Progenitor cell of endocrine pancreas (in vitro differentiated cells): ENCODE measurements at places on chromosomes 7 and 10.

GRCh38 chr7:1698951-1699350 lies 28.9 kb downstream of the ELFN1 start:
- H3K36me3 ChIP-seq: peaks cover 24% of the 10 kb centered on the region
- H3K4me1 ChIP-seq: no peaks in the 10 kb centered on the region
- no peak overlapping the region for H3K27ac ChIP-seq
- H3K4me3 ChIP-seq: no peak overlapping the region
- no peak for DNase-seq
- peaks cover 5% of the 10 kb centered on the region for H3K27me3 ChIP-seq

DNA sequence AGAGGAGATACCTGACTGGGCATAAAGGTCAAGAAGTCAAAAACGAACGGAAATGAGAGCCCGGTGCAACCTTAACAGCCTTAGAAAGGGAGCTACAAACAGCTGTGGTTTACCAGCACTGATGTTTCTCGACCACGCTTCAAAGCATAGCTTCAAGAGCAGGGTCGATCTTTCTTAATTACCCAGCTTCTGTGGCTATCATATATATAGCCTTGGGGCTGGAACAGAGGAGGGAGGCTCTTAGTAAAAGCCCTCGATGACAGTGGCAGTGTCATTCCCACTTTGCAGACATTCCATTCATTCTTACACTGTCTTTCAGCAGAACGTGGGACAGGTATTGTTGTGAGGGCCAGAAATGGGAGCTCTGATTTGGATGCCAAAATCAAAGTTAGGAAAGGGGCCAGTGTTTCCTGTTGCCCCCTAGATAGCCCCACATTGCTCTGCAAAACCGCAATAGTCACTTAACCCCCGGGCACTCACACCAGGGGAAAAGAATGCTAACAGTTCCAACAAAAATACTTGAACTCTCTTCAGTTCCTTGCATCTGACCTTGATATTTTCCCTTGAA lies 141.5 kb downstream of the MTPAP start:
- H3K27me3 ChIP-seq: no peaks in the 10 kb centered on the region
- H3K27ac ChIP-seq: no peak overlapping the region
- peaks cover 1% of the 10 kb centered on the region for H3K36me3 ChIP-seq
- no peak for DNase-seq

GRCh38 chr10:21514129-21514817 lies 11.2 kb downstream of the SKIDA1 start:
- H3K27me3 ChIP-seq: no peaks in the 10 kb centered on the region
- no peaks in the 10 kb centered on the region for H3K36me3 ChIP-seq
- DNase-seq: no peak
- H3K4me1 ChIP-seq: peaks cover 67% of the 10 kb centered on the region

DNA sequence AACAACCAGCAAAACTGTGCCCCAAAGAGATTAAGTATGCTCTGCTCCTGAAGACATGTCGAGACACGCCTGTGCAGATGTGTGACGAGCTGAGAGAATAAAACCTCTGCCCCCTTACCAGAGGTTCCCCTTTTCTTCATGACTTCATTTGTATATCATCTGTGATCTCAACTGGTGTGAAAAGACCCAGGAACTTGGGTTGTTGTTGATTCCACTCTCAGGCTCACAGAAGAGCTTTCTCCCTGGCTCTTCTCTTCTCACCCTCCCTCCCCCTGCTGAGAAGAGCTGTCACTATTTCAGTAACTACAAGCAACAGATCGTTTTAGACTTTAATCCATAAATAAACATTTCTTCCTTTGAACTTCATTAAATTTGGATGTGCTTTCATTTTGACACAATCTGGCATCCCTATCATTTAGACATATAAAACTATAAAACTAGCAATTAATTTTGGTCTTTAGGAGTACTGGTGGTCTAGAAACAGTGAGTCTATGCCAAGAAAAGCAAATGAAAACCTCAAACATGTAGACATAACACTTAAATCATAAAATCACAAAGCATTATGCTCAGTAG lies 179.3 kb upstream of the FZD8 start:
- no peak for DNase-seq
- no peak overlapping the region for H3K27ac ChIP-seq
- H3K27me3 ChIP-seq: no peaks in the 10 kb centered on the region
- peaks cover 2% of the 10 kb centered on the region for H3K4me1 ChIP-seq
- no peaks in the 10 kb centered on the region for H3K36me3 ChIP-seq

DNA sequence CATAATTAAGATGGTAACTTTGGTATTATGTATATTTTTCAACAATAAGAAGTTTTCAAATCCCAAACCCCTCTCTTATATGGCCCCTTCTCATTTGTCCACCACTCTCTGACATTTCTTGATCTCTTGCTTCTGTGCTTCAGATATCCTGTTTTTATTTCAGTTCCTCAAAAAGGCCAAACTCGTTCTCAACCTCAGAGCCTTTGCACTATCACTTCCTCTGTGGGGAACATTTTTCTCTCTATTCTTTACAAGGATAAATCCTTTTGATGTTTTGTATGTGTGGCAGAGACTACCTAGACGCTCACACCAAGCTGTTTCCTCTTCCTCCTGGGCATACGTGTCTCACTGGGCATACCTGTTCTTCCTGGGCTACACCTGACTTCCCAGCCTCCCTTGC lies 54.2 kb upstream of the FRMD4A start:
- H3K4me3 ChIP-seq: no peak overlapping the region
- H3K4me1 ChIP-seq: no peaks in the 10 kb centered on the region
- H3K27me3 ChIP-seq: peaks cover 9% of the 10 kb centered on the region
- no peak overlapping the region for H3K27ac ChIP-seq
- no peaks in the 10 kb centered on the region for H3K36me3 ChIP-seq
- no peak for DNase-seq

- no peak for DNase-seq
- H3K27me3 ChIP-seq: no peaks in the 10 kb centered on the region
- H3K4me3 ChIP-seq: no peak overlapping the region
- H3K4me1 ChIP-seq: no peaks in the 10 kb centered on the region
Measured at GRCh38 chr10:72344932-72345331, 9.8 kb downstream of the DNAJB12 start.

- H3K36me3 ChIP-seq: no peaks in the 10 kb centered on the region
- H3K4me3 ChIP-seq: no peak overlapping the region
- no peak overlapping the region for H3K27ac ChIP-seq
- H3K27me3 ChIP-seq: peaks cover 16% of the 10 kb centered on the region
Measured at GRCh38 chr7:128422842-128423241, 13.1 kb upstream of the IMPDH1 start.

DNA sequence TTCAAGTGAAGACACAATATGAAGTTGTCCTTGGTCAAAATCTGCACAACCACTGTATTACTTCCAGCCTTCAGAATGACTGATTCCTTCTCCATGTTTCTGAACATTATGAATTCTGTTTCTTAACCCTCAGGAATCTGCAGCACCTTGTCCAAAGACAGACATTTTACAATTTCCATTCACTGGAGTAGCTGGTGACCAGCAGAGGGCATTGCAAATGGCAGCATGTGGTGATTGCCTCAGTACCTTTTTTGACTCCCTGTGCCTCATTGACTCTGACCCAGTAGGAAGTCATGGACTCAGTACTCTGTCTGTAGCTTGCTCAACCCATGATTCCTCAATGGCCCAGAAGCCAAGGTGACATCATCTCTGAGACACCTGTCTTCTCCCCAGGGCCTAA lies 879 bp upstream of the VPS41 start:
- H3K27ac ChIP-seq: no peak overlapping the region
- no peak for DNase-seq

GRCh38 chr10:123160311-123160980 lies 6.2 kb downstream of the BUB3 start:
- DNase-seq: no peak
- H3K27ac ChIP-seq: no peak overlapping the region
- H3K4me1 ChIP-seq: peaks cover 7% of the 10 kb centered on the region

GRCh38 chr7:105024734-105025133 lies 10.7 kb downstream of the KMT2E start:
- peaks cover 49% of the 10 kb centered on the region for H3K4me1 ChIP-seq
- H3K36me3 ChIP-seq: no peaks in the 10 kb centered on the region
- no peaks in the 10 kb centered on the region for H3K27me3 ChIP-seq
- H3K27ac ChIP-seq: peak overlapping the region; percentile 80
- H3K4me3 ChIP-seq: no peak overlapping the region
- DNase-seq: no peak

GRCh38 chr10:78875932-78876331 lies 192.8 kb upstream of the ZMIZ1 start:
- no peak for DNase-seq
- H3K27me3 ChIP-seq: peaks cover 21% of the 10 kb centered on the region
- H3K27ac ChIP-seq: no peak overlapping the region
- no peak overlapping the region for H3K4me3 ChIP-seq

DNA sequence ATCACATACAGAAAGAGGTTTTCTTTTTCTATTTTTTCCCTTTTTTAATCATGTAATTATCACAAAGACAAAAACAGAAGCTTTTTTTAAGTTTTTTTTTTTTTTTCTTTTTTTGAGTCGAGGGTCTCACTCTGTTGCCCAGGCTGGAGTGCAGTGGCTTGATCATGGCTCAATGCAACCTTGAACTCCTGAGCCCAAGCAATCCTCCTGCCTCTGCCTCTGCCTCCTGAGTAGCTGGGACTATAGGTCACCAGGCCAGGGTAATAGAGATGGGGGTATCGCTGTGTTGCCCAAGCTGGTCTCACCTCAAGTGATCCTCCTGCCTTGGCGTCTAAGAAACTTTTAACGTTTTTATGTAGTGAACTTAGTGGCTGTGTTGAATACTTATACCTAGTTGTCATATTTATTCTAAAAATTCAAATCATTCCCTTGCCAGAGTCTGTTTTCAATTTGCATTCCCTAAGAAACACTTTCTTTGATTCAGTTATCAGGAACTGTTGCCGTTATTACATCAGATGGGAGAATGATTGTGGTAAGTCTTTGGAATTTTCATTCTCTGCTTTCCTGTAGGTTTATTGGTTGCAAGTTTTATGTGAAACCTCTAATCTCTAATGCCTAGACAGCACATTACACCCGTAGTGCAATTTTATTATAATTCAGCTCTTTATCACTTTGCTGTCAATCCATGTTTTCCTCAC lies 1.3 kb downstream of the LSM8 start:
- no peak overlapping the region for H3K27ac ChIP-seq
- H3K4me1 ChIP-seq: peaks cover 20% of the 10 kb centered on the region
- H3K36me3 ChIP-seq: peaks cover 12% of the 10 kb centered on the region
- peak overlapping the region; percentile 94 for H3K4me3 ChIP-seq

DNA sequence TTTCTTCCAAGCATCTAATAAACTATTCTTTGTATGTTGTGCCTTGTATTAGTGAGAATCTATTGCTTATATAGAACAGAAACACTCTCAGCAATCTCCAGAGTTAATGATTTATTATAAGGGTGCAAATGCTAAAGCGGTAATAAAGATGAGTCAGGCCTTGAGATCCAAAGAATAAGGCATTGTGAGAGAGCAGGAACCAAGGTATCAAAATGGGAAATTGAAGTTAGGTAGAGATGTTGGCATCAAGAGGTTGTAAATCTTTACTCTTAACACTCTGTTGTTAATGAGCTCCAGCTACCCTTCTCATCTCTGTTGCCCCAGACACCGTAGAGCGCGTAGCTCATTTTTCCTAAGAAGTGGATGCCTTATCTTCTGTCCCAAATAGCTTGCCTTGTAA lies 375.2 kb downstream of the ARL4A start:
- H3K27ac ChIP-seq: no peak overlapping the region
- peaks cover 2% of the 10 kb centered on the region for H3K4me1 ChIP-seq
- no peaks in the 10 kb centered on the region for H3K36me3 ChIP-seq

DNA sequence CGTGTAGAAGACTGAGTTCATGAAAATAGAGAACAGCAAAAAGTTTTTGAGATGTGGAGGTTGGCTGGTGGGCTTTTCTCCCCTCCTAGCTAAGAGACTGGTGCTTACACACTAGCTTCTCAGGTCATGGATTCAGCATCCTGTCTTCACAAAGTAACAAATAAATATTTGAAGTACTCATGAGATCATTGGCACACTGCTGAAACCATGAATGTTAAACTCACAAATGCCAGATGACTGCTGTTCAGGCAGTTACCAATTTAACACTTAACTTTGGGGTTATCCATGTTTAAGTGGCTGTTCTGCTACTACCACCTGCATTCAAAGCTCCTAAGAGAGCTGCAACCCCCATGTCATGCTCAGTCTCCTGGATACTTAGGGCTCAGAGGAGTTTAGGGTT lies 119.0 kb upstream of the BET1 start:
- no peak overlapping the region for H3K4me3 ChIP-seq
- peaks cover 8% of the 10 kb centered on the region for H3K4me1 ChIP-seq
- H3K27me3 ChIP-seq: peaks cover 80% of the 10 kb centered on the region
- no peak overlapping the region for H3K27ac ChIP-seq
- no peak for DNase-seq
- H3K36me3 ChIP-seq: no peaks in the 10 kb centered on the region

DNA sequence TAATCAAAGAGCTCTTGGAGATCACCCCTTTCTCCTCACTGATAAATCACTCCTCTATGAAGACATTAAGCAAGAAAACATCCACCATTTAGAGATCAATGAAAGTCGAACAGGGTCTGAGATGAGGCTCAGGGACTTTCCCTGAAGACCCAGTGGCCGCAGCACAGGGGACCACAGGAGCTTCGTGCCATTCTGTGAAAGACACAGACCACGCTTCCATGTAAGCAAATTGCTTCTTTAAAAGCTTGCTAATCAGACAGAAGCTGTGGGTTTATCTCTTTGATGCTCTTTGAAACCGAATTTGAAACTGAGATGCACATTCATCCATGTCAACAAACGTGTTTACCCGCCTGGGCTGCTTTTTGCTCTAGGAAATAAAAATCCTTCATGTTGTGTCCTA lies 231.9 kb upstream of the PPP2R2D start:
- no peaks in the 10 kb centered on the region for H3K36me3 ChIP-seq
- no peaks in the 10 kb centered on the region for H3K27me3 ChIP-seq
- H3K27ac ChIP-seq: no peak overlapping the region
- H3K4me3 ChIP-seq: no peak overlapping the region
- DNase-seq: no peak

- no peak overlapping the region for H3K4me3 ChIP-seq
- no peak for DNase-seq
- no peaks in the 10 kb centered on the region for H3K27me3 ChIP-seq
- no peaks in the 10 kb centered on the region for H3K36me3 ChIP-seq
- H3K4me1 ChIP-seq: no peaks in the 10 kb centered on the region
Measured at GRCh38 chr7:151313857-151314256, 27.8 kb upstream of the NUB1 start.

DNA sequence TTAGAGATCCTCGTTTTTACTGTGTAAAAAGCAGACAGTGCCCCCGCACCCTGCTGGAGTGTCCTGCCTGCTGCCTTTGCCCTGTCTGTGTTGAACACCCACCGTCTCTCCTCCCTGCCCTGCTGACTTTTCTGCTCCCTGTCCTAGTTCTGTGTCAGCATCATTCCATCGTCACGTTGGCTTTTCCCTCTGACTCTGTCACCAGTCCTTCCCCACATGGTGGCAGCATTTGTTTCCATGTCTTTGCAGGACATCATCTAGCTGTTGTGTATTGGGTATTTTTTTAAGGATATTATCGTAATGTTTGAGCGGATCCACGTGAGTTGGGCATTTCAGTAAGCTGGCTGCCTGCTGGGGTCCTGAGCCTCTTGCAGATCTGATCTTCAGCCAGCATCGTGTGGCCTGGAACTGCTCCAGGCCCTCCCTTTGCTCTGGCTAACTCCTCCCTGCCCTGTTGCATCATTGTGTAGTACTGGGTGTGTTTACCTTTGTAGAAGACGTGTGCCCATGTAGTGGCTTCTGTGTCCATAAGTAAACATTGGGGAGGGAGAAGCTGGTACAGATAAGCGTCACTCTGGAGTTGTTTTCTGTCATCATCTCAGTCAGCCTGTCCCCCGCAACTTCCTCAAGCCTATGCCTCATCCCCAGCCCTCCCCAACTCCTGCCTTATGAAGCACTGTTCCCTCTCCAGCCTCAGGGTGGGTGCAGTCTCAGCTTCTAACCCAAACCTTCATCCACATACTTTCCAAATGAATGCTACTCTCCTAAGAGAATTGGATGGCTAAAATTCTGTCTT lies 44.3 kb downstream of the TRRAP start:
- no peak for DNase-seq
- no peaks in the 10 kb centered on the region for H3K27me3 ChIP-seq
- H3K36me3 ChIP-seq: peaks cover 46% of the 10 kb centered on the region
- no peak overlapping the region for H3K4me3 ChIP-seq
- peak overlapping the region; percentile 25 for H3K27ac ChIP-seq
- H3K4me1 ChIP-seq: no peaks in the 10 kb centered on the region
